Calu3 (cell line): ENCODE measurements at places on chromosomes 7 and 10. TPM values are rescaled to one million over a fixed set of nuclear protein-coding genes. Genes with fewer than 3 reads are reported as not detected.

GRCh38 chr10:15558136-15558535, 161.6 kb downstream of the ITGA8 start:
- H3K36me3 ChIP-seq: no peaks in the 10 kb centered on the region
- peaks cover 30% of the 10 kb centered on the region for H3K27me3 ChIP-seq
- no peak overlapping the region for H3K27ac ChIP-seq
- no peak overlapping the region for H3K4me3 ChIP-seq

GRCh38 chr7:116339564-116339963, 129.2 kb downstream of the TES start:
- H3K4me3 ChIP-seq: no peak overlapping the region
- peaks cover 30% of the 10 kb centered on the region for H3K4me1 ChIP-seq
- no peak for DNase-seq
- no peaks in the 10 kb centered on the region for H3K36me3 ChIP-seq

GRCh38 chr10:69963835-69964710, 88.6 kb upstream of the MACROH2A2 start:
- H3K27me3 ChIP-seq: peaks cover 84% of the 10 kb centered on the region
- peaks cover 6% of the 10 kb centered on the region for H3K4me1 ChIP-seq
- H3K27ac ChIP-seq: no peak overlapping the region
- no peaks in the 10 kb centered on the region for H3K36me3 ChIP-seq

Gene KAT6B
- 28.2 and 28.6 TPM in 2 replicates for total RNA-seq

Gene FAM25C
- not detected in 2 replicates for total RNA-seq
